ENCODE measurements at places on chromosomes 13 and 19. TPM values are rescaled to one million over a fixed set of nuclear protein-coding genes. Genes with fewer than 3 reads are reported as not detected.

GRCh38 chr13:79519255-79519654, 38.3 kb downstream of the NDFIP2 start:
- no peak for DNase-seq

- DNase-seq: no peak
Observed at GRCh38 chr13:49604570-49604969, 19.2 kb upstream of the RCBTB1 start.

DNA sequence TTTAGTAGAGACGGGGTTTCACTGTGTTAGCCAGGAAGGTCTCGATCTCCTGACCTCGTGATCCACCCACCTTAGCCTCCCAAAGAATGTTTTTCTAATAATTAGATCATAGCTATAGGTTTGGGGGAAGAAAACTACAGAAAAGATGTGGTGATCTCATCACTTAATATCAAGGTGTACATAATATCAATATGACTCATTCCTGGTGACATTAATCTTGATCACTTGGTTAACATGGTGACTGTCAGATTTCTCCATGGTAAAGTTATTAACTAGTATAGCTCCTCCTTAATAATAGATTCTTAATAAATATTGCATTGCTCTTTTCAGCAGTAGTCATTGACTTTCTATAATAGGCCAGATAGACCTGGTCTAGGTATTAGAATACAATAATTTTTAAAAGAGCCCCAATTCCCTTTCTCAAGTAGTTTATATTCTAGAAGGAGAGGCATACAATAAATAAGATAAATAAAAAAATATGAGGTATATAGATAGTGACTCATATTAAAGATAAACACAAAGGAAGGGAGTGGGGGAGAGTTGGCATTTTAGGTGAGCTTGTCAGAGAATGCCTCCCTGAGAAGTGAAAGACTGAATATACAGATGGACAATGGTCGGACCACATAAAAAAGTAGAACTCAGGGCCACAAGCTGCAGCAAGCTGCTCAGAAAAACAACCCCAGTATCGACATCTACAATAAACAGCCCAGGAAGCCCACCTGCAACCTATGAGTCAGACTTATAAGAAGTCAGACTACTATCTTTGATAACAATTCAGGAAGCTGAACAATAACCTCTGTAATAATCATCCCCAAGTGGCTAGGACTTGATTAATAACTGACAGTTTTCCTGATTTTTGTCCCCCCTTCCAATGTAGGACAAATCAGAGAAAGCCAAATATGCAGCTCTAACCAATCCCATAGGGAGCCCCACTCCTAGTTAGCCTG, 210.8 kb downstream of the RFC3 start:
- DNase-seq: no peak

GRCh38 chr13:101217086-101217485, 199.2 kb downstream of the NALCN start:
- DNase-seq: no peak

DNA sequence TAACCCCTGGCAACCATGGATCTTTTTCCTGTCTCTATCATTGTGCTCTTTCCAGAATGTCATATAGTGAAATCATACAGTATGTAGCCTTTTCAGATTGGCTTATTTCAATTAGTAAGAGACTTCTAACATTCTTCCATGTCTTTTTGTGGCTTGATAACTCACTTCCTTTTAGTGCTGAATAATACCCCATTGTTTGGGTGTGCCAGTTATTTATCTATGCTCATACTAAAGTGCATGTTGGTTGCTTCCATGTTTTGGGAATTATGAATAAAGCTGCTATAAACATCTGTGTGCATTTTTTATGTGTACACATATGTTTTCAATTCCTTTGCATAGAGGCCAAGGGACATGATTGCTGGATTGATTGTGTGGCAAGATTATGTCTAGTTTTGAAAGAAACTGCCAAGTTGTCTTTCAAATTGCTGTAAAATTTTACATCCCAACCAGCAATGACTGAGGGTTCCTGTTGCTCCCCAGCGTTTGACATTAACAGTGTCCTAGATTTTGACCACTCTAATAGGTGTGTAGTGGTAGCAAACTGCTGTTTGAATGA, 358.9 kb downstream of the ITGBL1 start:
- no peak for DNase-seq

- DNase-seq: no peak
Observed at GRCh38 chr13:47085346-47085745, 188.5 kb upstream of the HTR2A start.

- no peak for DNase-seq
Observed at GRCh38 chr13:32254416-32254815, 60.7 kb downstream of the ZAR1L start.

- no peak for DNase-seq
Observed at GRCh38 chr19:20482721-20483120, 82.9 kb downstream of the ZNF737 start.

GRCh38 chr19:51632126-51632525, 1.9 kb upstream of the SIGLEC5 start:
- no peak for DNase-seq

DNA sequence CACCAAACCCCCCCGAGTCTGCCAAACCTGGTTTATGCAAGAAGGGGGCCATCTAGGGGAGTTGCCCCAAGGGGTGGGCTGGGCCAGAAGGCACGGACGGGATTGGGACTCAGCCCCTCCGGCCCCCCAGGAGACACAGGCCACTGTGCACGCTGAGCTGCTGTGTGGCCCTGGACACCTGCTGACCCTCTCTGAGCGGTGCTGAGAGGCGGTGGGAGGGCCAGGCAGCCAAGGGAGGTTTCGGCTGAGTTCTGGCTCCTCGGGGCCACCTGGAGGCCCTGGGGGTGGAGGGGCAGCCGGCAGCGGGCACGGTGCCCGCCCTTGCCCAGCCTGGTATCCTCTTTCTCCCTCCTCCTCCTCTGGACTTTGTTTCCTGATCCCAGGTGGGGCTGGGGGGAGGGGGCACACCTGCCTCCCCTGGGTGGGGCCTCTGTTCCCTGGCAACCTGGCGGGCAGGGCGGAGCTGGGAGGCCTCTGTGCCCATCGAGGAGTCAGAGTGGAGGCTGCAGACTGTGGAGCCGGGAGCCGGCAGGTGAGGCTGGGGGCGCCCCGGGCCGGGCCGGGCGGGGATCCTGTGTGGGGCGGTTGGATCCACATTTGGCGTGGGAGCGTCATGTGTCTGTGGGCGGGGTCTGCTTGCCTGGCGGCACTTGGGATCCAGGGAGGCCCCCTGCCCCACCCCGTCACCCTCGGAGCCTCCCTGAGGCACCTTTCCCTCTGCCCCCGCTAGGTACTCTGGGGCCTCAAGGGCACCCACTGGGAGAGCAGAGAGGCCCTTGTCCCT, at the start of gene MISP:
TSS of gene MISP (plus strand) at position 473 of the 784 bp plus-strand sequence. CDS start 5,835 bp downstream, outside the sequence.
- no peak for DNase-seq

DNA sequence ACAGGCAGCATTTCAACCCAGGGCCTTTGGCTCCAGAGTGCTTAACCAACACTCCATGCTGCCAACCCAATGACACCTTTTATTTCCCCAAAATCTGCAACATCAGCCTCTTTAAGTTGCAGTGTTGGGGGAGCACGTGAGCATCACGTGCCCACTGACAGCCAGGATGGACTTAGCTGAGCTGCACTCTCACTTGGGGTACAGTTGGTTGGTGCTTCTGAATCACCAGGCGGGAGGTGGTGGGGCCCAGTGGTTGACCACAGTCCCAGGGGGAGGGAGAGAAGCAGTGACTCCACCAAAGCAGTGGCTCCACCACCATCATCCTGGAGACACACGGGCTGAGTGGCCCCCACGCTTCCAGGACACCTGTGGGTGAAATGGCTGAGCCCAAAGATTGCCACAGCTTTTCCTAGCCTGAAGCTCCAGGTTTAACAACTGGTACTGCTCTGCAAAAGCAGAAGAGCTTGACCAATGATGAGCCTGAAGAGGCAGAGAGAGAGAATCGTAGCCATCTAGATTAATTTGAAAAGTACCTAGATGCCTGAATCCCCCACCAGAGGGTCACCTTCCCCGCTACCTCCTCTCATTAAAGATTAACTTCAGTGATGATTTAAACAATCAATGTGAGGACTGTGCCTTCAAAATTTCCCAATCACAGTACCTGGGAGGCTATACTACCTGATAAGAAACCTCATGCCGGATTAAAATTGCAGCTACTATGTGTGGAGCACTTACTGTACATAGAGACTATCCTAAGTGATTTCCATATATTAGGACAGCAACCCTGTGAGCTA, 193.8 kb downstream of the FOXO1 start:
- no peak for DNase-seq

- DNase-seq: no peak
Observed at GRCh38 chr13:94534166-94534565, 54.7 kb upstream of the DCT start.

DNA sequence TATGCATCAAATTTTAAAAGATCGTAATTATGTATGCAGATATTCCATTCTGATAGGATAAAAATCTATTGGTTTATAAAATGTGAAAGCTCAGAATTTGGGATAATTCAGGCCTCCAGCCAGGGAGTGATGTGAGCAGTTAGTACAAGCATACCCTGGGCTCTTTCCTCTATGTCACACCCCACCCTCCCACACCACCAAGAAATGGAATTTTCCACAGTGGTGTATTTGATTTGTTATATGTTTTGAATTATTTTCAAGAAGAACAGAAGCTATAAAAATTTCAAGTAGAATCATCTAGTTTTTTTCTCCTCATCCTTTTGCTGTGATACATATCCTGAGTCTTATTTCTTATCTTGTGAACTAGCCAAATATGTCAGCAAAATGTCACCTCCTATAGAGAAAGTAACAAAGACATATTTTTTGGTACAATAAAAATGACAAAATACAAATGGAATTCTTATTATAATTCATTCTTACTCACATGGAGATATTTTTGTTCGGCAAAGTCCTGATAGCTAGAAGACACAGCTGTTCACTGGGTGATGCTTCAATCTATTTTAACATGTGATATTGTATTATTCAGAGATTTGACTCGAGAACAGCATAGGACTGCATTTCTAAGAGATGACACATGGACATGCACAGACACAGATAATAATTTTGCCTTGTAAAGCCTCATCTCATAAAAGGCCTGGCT, 61.2 kb upstream of the FRY start:
- no peak for DNase-seq

The KLK5 gene
- total RNA-seq: not detected

The TMC4 gene
- 0.55 TPM for total RNA-seq

The FXYD1 gene
- 1.9 TPM for total RNA-seq

The RNF126 gene
- total RNA-seq: 91.3 TPM

The IFNL1 gene
- 0.50 TPM for total RNA-seq

The C3 gene
- total RNA-seq: 1.0 TPM

The IL11 gene
- total RNA-seq: 0.18 TPM

The PROZ gene
- total RNA-seq: not detected

The SAMD1 gene
- 73.8 TPM for total RNA-seq

The ZNF211 gene
- total RNA-seq: 9.5 TPM
